NCI-H748 treated with DMSO at 0.1 percent for 48 hours (cell line): ENCODE measurements at places on chromosomes 11 and 22.

DNA sequence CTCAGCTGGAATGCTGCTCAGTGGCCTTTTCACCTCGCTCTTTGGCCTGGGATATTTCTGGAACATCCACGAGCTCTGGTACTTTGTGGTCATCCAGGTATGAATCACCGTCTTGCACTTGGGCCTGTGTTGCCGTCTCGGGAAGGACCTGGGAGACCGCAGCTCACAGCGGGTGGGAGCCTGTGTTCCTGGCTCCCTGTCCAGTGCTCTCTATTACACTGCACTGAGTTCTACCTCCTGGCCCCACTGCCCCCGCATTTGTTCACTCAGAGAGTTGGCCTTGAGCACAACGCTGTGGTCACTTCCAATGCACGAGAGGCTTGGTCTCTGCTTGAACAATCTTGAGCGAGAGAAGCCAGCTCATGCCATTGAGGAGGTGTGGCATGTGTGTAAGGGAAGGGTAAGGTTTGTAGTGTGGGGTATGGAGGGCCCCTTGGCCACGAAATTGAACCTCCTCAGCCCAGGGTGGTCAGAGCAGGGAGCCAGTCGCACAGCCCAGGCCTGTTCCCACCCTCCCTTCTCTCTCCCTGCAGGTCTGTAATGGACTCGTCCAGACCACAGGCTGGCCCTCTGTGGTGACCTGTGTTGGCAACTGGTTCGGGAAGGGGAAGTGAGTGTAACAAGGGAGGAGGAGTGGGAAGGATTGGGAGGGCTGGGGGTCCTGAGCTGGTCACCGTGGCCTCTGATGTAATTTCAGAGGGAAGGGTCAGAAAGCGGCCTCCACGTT lies 16.2 kb downstream of the SLC37A2 start:
- DNase-seq, result no peak

DNA sequence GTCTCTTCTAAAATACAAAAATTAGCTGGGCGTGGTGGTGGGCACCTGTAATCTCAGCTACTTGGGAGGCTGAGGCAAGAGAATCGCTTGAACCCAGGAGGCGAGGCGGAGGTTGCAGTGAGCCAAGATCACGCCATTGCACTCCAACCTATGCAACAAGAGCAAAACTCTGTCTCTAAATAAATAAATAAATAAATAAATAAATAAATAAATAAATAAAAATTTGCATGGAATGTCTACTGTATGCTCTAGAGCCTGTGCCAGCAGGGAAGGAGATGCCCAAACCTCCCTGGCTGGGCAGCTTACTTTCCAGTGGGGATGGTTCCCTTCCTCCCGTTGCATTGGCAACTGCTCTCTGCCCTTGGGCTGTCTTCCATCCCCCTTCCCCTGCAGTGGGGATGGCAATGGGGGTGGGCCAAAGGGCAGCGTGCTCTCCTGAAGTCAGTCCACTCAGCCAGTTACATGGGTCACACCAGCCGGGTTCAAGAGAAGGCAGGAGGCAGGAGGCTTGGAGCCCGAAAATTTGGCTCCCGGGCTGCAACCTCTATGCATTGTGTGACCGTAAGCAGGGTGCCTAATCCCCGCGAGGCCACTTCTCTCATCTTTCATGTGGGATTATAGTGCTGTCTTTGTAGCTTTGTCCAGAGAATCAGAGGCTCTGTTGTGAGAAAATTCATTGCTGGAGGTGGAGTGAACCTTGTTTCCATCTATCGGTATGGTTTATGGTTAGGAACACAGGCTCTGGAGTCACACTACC lies 1.4 kb upstream of the LRRC10B start:
- DNase-seq, result no peak

GRCh38 chr11:58844361-58845005 lies at the start of gene GLYATL2:
TSS of gene GLYATL2 (minus strand) at chr11:58844704. CDS start at chr11:58839612, 5,092 bp downstream.
- no peak for DNase-seq

GRCh38 chr22:35470903-35471321 lies 69.7 kb upstream of the RASD2 start:
- DNase-seq, result no peak

DNA sequence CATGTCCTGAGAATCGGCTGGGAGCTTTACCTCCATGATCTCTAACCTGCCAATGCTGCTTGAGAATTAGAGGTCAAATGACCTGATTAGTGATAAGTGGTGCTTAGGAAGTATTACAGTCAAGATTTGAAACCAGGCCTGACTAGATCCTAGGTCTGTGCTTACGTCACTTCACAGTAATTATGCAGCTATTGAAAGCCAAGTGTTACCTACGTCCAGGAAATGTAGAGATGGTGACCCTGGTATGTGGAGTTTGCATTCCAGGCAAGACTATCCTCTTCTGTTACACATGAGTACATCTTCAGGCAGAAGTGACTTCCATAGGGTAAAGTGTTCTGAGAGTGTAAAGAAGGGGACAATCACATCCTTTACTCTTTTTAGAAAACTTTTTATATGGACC lies 530.4 kb upstream of the TENM4 start:
- DNase-seq, result no peak

DNA sequence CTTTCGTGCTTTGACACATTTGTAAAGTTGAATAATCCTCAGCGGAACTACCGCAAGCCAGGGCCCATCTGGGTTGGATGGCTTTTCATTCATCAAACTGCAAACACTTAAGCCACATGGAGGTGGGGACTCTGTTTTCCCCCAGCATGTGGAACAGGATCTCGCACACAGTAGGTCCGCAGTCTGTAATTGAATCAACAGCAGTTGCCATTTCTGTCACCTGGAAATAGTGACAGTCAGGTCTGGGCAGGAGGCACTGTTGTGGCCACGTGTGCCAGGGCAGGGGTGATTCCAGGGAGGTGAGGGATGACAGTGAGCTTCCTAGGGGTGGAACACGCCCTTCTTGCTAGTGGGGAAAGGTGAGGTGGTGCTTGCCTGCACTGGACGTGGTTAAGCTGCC lies 50.7 kb upstream of the ANO1 start:
- DNase-seq, result no peak

GRCh38 chr11:130103296-130103814 lies 33.7 kb downstream of the APLP2 start:
- DNase-seq, result no peak

DNA sequence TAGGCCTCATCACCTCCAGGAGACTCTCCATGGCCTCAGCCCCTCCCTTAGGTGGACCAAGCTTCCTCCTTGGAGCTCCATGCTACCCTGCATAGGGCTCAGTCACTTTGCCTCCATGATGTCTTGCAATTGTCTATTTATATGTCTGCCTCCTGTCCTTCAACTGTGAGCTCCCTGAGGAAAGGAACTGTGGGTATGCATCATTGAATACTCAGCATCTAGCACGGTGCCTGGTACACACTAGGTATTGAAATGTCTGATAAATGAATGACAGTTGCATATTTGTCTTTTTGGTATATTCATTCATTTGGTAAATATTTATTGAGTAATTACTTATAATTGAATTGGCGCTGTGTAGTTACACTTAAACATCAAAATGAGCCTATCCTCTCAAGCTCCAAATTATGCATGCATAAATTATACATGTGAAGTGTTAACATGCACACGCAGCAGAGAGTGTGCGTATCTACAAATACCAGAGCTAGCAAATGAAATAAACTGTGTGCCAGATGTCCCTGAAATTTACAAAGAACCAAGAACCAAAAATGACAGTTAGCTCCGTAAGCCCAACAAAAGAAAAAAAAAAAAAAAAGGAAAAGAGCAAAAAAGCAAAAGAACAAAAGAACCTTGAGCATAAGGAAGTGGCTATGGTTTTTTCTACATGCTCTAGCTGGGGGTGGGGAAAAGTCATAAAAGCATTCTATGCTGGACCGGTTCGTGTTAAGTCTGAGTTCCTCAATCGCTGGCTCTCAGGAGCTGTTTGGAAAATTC lies 25.2 kb downstream of the GRAP2 start:
- DNase-seq, result no peak

DNA sequence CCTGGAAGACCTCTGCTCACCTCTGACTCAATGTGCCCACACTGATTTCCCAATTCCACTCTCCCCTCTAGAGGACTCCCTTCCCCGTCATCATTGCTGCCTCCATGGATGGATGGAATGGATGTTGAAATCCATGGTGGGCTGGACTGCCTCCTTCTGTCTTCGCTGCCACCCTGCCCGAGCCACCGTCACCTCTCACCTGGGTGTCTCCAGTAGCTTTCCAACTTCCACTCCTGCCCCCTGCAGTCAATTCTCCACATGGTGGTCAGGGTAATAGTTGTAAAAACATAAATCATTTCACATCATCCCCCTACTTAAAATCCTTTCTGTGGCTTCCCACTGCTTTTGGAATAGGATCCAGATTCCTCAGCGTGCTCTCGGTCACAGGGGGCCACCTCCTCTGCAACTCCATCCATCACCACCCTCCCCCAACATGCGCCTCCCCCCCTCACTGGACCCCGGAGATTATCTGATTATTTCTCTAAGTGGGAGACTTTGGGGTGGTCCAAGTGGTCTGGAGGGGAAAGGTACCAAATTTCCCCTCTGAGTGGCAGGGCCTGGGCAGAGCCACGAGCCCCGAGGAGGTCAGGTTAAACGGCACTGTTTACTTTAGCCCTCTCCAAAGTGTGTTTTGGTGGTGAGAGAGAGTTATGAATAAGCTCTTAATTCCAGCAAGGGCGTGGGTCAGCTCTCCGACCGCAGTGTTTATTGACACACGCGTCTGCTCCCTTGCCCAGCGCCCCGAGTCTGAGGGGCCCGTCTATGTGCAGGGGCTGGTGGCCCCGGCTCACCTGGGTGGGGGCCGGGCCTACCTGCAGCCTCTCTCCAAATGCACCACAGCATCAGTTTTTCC lies 313.7 kb downstream of the MN1 start:
- peak; percentile 3 for DNase-seq

- DNase-seq, result no peak
Observed at GRCh38 chr11:76637491-76638269, 32.9 kb downstream of the LRRC32 start.

DNA sequence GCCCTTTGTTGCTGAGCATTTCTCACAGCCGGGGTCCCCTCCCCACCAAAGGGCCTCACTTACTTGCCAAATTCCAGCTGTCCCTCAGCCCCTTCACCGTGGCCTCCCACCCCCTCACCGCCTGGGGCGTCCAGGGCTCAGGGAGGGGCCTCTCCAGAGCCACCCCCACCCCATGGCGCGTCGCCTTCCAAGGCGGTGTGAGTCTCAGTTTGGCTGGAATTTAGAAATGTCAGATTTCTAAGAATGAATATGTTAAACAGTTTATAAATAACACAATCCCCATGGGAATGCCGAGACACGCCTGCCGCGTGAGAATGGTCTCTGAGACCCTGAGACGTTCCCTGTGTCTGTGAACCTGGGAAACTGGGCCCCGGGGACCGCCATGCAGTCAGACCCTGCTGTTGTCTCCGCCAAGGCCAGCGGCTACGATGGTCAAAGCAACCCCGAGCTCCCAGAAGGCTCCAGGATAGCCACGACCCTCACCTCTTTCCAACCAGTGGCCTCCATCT lies 28.9 kb downstream of the CELSR1 start:
- no peak for DNase-seq

- DNase-seq, result no peak
Observed at GRCh38 chr11:67606093-67606491, 644 bp upstream of the NDUFV1 start.

DNA sequence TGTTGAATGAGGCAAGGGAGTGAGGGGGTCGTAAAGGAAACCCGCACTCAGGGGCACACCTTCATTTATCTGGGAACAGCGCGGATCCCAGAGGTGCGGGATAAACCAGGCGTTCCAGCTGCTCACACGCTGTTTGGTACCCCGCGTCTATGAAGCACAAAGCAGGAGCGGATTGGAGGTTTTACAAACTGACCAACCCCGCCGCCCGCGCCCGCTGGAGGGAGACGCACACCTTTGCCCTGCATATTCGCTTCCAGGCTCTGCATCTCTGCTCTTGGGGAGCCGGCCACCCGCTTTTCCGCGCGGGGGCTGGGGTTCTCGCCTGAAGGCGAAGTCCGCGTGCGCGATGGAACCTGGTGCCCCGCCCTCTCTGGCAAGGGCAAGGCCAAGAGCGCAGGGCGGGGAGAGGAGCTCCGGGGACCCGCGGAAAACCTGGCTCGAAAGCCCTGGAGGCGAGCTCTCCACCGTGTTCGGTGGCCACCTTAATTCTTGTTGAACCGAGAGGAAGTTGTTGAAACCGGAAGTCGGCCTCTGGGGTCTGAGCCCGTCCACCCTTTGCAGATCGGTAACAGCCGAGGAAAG lies 6.8 kb upstream of the ALX4 start:
- no peak for DNase-seq

GRCh38 chr11:40188848-40189247 lies 1270.6 kb downstream of the LRRC4C start:
- peak; percentile 71 for DNase-seq

- no peak for DNase-seq
Observed at GRCh38 chr22:47377926-47378560, 615.6 kb downstream of the TBC1D22A start.

DNA sequence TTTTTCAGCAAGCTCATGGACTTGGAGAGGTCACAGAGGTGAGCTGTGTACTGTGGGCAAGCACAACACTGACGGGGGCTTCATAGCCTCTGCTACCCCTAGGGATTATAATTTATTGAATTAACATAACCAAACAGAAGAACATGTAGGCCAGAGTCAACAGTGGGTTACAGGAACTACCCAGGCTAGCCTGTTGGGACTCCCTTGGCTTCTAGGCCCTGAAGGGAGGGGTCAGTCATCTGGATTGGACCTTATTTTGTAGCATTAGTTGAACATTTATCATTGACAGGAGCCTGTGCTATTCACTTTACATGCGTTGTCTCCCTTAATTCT lies 56.9 kb downstream of the KREMEN1 start:
- no peak for DNase-seq

GRCh38 chr11:61776561-61777075 lies 15.8 kb downstream of the TMEM258 start:
- DNase-seq, result no peak

GRCh38 chr11:110776081-110776480 lies 63.8 kb upstream of the ARHGAP20 start:
- DNase-seq, result no peak
